ENCODE measurements at places on chromosomes 16 and 17.
A peak's percentile ranks its signal among the peaks of the same experiment; 100 is the strongest.

- DNase-seq = no peak
Observed at GRCh38 chr17:82226146-82226808, 2.6 kb upstream of the SLC16A3 start.

- DNase-seq = no peak
Observed at GRCh38 chr17:61000911-61001310, 323.3 kb downstream of the BCAS3 start.

DNA sequence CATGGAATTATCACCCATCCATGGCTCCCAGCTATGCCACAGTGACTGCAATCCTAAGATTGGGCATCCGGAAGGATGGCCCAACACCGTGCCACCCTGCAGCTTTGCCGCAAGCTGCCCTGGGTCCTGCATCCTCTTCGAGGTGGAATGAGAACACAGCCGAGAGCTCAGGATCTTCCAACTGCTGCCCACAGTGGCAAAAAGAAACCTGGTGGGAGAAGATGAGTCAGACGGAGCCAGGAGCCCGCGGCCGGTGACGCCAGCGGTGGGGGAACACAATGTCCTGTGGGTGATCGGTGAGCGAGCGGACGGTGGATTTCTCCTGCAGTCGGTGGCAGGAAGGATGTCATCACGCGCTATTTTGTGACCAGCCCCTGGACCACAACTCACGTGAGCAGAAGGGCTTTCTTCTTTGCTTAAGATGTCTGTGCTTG, 20.1 kb downstream of the CD7 start:
- peak; percentile 87 for DNase-seq

- no peak for DNase-seq
Observed at GRCh38 chr16:52964290-52964689, 88.4 kb downstream of the CHD9NB start.

DNA sequence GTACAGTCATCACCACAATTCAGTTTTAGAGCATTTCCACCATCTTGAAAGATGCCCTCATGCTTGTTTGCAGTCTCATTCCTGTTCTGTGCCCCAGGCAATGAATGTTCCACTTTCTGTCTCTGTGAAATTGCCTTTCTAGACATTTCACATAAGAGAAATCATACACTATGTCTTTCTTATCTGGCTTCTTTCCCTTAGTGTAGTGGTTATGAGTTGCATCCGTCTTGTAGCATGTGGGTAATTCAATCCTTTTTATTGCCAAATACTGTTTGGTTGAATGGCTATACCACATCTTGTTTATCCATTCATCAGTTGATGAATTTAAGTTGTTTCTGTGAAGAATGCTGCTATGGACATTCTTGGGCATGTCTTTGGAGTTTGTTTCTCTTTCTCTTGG, 132.5 kb upstream of the PLCG2 start:
- DNase-seq = no peak

DNA sequence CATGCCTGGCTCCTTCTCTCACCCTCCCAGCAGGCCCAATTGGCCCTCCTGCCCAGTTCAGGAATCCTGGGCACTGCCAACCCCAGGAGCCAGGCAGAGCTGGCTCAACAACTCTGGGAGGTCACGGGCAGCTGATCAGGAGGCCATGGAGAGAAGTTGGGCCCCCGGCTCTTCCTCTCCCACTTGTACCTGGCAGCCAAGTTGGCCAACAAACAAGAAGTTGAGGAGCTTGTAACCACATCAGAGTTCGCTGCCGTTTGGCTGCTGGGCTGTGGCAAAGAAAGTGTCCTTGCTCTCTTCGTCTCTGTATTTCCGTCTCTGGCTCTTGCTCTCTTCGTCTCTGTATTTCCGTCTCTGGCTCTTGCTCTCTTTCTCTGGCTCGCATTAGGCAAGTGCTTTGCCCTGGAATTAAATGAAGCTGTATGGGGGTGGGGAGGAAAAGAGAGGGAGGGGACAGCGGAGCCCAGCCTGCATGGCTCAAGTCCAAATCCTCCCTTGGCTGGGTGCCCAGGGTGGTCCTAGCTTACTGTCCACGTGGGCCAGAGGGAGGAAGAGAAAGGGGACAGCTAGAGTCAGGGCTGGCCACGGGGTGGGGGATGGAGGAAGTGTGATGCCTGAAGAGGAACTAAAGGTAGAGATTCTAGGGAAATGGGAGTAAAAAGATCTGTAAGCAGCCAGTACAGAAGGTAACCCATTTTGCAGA, 7.8 kb upstream of the TMEM132E start:
- DNase-seq = no peak

Data from activated T-cell treated with anti-CD3 and anti-CD28 coated beads, Interleukin-2, amount 50 U/mL, for 24 hours (primary cell).